ENCODE measurements at places on chromosomes 7 and 10.

GRCh38 chr7:141551782-141552181 lies 572 bp downstream of the AGK start:
- no peak for DNase-seq

DNA sequence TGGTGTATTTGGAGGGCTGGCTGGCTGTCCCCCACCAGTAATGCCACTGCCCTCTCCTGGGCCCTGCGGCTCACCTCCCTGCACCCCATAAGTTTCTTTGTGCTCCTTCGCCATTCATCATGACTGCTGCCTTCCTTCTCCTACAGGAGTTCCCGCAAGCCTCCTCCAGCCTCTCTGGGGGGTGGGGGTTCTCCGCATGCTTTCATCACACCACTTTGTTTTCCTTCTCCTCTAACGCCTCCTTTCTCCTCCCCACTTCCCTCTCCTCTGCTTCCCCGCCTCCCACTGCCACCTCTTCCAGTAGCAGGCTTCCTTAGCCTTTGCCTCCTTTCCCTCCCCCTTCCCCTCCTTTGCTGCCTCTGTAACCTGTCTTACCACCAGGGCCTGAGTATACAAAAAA lies 58.1 kb downstream of the PAX2 start:
- no peak for DNase-seq

DNA sequence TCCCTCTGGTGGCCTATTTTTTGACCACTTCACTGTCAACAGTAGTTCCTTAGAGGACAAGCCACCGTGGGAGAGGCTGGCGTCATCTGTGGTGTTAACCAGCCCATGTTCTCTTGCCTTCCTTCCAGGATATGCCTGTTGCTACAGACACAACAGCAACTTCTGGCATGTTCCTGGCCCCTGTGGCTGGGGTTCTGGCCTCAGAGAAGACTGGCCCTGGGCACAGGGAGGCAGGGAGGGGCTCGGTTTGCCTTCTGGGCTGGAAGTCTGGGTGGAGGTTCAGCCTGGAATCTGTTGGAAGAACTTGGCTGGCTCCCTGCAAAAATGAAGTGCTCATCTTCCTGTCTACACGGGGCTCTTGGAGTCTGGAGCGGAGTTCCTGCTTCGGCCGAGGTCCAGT lies 25.7 kb downstream of the GOLGA7B start:
- no peak for DNase-seq

- peak; percentile 21 for DNase-seq
Measured at GRCh38 chr10:96840841-96841518, 8.9 kb downstream of the LCOR start.

DNA sequence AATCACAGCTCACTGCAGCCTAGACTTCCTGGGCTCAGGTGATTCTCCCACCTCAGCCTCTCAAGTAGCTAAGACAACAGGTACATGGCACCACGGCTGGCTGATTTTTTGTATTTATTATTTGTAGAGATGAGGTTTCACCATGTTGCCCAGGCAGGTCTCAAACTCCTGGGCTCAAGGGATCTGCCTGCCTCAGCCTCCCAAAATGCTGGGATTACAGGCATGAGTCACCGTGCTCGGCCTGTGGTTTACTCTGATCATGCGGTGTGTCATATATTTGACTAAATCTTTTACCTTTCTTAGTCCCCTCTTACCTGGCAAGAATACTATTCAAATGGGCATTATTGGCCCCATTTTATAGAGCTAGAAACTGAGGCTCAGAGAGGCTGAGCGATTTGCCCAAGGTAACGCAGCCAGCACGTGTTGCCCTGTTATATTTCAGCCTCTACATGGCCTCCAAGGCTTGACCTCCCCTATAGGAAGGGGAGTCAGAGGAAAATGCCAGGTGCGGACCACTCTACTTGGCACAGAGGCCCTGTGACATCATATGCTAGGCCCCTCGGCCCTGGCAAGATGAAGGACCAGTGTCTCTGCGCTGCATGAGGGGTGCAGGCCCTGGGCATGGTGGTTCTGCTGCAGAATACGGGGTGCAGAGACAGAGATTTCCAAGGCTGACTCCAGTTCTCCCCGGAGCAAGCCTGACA lies 8.2 kb downstream of the ZCCHC24 start:
- no peak for DNase-seq

DNA sequence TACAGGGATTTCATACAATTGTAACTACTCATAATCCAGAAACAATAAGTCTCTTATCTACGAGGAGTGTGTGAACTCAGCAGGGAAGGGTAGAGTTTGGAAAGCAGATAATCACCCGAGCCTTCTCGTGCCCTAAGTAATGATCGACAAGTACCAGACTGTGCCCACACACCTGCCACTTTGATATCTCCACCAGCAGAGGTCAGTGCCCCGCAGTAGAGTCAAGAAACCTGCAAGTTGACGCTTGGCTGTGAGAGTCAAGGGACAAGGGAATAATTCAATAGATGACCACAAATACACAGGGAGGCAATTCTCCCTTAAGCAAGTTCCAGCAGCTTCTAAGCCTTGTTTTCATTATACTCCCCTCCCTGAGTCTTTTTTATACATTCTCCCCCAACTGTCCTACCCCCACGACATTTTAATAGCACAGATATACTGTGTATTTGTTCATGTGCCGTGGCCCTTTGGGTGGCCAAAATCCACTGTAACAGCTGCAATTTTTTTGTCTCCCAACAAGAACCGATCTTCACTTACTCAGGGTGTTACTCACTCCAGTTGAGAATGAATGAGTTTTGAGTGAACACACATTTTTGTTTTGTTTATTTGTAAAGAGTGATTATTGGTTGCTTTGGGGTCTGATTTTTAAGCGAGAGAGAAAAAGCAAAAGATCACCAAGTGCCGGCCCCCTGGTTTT lies 106.9 kb upstream of the RHEB start:
- no peak for DNase-seq

DNA sequence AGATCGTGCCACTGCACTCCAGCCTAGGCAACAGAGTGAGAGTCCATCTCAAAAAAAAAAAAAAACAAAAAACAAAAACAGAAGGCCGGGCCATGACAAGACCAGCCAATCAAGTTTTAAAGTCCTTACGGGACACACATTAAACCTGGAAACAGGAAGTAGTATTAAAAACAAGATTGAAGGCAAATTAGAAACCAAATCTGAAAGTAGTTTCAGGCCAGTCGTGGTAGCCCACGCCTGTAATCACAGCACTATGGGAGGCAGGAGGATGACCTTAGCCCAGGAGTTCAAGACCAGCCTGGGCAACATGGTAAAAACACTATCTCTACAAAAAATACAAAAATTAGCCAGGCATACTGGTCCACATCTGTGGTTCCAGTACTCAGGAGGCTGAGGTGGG lies 18.1 kb downstream of the PSAP start:
- DNase-seq: no peak

GRCh38 chr10:110211465-110211843 lies 4.0 kb downstream of the MXI1 start:
- DNase-seq: no peak

DNA sequence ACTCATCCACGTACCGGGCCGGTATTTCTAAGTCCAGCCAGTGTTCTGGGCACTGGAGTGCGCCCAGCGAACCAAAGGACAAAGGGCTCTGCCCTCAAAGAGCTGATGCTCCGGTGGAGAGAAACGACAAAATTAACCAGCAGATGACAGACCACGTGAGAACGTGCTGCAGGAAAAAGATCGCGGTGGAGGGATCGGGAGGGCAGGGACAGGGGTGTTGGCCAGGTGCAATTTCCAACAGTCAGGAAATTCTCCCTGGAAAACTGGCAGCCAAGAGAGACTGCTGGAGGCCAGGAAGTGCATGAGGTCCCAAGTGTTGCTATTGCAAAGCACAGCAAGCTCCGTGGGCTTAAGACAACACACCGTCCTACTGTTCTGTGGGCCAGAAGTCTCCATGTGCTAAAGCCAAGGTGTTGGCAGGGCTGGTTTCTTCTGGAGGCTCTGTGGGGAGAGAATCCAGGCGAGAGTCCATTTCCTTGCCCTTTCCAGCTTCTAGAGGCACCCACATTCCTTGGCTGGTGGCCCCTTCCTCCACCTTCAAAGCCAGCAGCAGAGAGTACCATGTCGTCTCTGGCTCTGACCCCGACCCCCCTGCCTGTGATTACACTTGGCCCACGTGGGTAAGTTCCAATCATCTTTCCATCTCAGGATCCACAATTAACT lies 21.3 kb upstream of the AMZ1 start:
- DNase-seq: no peak

- DNase-seq: no peak
Measured at GRCh38 chr10:6607778-6608177, 27.7 kb upstream of the PRKCQ start.

DNA sequence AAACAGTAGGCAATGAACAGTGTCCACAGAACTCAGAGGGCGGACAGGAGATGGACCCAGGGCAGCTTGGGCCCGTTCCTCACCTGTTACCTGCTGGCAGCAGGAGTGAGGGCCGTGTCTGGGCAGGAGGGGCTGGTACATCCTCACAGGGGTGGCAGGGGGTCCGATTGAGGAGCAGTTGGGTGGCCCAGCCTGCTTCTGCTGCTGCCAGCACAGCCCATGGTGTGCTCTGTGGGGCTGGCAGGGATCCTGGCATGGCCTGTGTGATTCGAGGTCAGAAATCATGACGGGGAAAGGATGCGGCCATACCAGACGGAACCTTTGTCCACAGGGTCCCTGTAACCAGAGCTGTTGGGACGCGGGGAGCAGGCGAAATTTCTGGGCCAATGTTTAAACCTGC lies 49.6 kb downstream of the INPP5A start:
- DNase-seq: no peak

DNA sequence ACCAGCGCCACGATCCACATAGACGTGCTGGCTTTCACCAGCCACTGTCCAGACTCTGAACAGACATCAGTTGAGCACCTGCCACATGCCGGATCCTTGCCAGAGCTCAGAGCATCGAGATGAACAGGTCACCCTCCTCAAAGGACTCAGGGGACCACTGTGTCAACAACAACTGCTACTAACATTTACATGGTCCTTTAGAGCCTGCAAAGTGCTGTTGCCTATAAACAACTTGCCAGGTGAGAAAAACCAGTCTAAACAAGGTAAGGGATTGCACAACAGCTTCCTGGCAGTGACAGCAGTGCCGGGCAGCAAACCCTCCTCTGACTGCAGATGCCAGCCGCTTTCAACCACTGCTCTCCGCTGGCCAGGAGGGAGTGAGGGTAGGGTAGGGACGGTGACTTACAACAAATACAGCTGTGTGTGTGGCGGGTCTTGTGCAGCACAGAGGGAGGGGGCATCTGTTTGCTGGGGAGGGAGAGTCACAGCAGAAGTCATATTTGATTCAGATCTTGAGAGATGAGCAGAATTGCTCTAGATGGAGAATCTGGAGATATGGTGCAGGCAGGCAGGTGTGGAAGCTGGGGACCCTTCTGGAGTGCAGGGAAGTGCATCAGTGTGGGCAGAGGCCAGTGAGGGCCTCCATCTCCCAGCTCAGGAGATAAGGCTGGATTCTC lies 32.8 kb upstream of the RHEB start:
- no peak for DNase-seq

GRCh38 chr10:121774404-121774803 lies 153.4 kb downstream of the ATE1 start:
- DNase-seq: no peak

DNA sequence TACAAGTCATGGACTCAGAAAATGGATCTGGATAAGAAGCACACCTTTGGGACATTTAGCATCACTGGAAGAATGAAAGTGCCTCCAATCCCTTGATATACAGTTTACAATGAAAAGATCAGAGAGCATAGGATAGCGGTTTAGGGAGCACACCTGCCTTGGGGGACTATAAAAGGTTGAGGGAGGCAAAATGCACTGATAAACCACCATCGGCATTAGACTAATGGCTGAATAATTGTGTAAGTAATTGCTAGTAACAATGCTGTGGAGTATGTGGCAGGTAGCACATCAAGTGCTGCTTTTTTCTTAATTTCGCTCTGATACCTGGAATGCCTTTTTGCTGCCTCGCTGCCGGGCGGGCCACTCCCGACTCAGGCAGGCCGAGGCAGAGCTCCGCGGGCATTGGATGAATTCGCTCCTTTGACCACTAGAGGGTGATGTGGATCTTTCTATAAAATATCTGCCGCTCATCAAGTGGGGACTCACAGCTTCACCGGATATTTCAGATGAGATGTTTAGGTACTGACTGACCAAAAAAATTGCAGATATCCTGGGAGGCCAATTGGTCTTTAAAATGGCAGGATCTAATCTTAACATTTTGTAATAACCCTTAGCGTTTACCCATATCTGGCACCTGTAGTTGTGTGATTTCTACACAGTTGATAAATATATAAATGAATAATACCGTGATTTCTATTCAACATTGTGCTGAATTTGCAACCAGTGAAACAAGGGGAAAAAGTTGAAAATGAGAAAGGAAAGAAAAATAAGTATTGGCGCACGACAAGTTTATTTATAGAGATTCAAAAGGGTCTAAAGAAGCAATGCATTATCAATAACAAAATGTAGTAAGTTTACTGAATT lies 116.8 kb upstream of the PRSS1 start:
- peak; percentile 71 for DNase-seq

GRCh38 chr10:118633786-118634185 lies 38.3 kb upstream of the PRLHR start:
- DNase-seq: no peak

DNA sequence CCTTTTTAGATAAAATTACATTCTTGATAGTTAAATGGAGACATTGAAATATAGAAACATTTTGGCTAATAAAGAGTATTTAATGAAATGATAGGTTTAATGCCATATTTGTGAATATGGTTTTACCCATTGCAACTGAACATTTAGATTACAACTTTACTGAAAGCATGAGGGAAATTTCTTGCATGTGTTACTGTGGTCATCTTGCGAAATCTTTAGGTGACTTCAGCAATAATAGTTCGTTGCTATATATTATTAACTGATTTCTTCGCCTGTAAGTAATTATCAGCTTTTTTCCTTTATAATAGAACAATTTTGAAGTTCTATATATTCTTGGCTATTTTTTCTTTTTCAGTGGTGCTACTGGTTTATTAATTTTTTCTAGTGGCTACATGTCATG lies 83.2 kb downstream of the MLLT10 start:
- DNase-seq: no peak

- no peak for DNase-seq
Measured at GRCh38 chr7:978049-978346, 2.6 kb upstream of the COX19 start.

DNA sequence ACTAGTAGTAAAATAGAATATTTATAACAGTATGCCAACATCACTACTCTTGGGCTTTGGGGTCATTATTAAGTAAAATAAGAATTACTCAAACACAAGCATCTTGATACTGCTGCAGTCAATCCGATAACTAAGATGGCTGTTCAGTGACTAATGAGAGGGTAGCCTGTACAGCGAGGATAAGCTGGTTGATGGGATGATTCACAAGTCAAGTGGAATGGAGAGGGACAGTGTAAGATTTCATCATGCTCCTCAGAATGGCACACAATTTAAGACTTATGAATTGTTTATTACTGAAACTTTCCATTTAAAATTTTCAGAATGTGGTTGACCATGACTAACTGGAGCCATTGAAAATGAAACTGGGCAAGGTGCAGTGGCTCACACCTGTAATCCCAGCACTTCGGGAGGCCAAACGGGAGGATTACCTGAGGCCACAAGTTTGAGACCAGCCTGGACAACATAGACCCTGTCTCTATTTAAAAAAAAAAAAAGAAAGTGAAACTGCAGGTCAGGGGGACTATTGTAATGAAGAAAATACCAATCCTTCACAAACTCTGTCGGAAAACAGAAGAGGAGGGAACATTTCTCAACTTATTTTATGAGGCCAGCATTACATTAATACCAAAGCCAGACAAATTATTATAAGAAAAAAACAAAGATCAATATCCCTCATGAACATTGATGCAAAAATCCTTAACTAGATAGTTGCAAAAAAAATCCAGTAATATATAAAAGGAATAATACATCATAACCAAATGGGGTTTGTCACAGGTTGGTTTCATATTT lies 11.2 kb downstream of the AVL9 start:
- no peak for DNase-seq

- DNase-seq: no peak
Measured at GRCh38 chr7:41567731-41568114, 135.2 kb downstream of the INHBA start.
